ENCODE measurements at places on chromosomes 3 and 15.

- DNase-seq, result no peak
These were observed 37.4 kb upstream of the NEO1 start for GRCh38 chr15:73014904-73015303.

DNA sequence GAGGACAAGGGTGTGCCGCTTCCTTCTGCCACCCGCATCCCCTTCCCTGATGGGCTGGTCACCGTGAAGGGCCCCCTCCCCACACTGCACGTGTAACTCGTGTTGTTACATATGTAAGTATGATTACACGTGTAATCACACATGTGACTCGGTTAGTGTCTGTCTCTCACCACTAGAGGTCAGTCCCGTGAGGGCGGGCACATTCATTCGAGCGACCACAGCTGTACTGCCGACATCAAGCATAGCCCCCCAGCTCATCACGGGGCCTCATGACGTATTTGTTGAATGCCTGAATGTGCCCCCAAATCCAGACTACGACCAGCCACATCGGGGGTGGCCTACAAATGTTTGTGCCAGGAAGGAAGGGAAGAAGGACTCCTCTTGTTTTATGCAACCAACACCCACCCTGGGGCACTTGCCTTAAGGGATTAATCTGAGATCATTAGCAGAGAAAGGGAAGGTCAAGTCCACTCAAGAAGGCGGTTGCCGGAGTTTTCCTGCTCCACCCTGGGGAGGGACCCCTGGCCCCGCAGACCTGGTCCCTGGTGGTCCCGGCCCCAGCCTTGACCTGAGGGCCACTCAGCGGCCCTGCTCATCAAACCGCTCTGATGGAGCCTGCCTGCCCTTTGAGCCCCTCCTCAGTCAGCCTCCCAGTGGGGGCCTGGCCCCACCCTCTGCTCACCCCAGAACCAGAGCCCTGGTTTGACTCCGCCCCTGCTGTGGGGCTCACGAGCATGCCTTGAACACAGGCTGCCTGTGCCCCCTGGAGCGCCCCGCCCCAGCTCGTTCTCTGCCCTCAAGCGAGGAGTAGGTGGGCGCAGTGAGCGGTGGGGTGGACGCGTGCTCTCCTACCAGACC lies 52.8 kb downstream of the RGMA start:
- DNase-seq, result peak; percentile 63

GRCh38 chr3:120306519-120307455 lies 21.8 kb upstream of the GPR156 start:
- no peak for DNase-seq

- DNase-seq, result no peak
These were observed 87.0 kb upstream of the ST8SIA2 start for GRCh38 chr15:92306663-92307062.

GRCh38 chr3:116930786-116931185 lies 221.2 kb downstream of the TUSC7 start:
- DNase-seq, result no peak

GRCh38 chr3:11547498-11547897 lies 96.2 kb downstream of the VGLL4 start:
- DNase-seq, result no peak

DNA sequence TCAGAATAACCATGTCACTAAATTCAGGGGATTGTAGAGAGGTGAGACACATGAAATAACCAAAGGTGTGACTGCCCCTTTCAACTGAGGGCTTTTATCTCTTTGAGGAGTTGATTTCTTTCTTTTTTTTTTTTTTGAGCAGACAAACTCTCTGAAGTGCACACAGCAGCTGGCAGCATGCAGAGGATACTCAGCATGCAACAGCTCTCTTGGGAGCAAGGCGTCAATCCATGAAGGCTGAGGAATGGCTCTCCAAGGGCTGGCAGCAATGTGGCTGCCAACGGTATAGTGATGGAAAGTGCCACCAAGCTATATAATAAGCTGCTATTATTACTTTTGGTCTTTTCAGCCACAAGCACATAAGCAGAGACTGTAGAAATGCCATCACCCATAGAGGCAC lies 226.7 kb upstream of the FEZF2 start:
- no peak for DNase-seq
